Activated gamma-delta T cell treated with Interleukin-2 at 50 U/mL for 16 hours (primary cell): ENCODE measurements at places on chromosomes 5 and 9.
A peak's percentile ranks its signal among the peaks of the same experiment; 100 is the strongest.

- DNase-seq, result no peak
These were observed 32.7 kb downstream of the FAM13B start for GRCh38 chr5:138000102-138000723.

DNA sequence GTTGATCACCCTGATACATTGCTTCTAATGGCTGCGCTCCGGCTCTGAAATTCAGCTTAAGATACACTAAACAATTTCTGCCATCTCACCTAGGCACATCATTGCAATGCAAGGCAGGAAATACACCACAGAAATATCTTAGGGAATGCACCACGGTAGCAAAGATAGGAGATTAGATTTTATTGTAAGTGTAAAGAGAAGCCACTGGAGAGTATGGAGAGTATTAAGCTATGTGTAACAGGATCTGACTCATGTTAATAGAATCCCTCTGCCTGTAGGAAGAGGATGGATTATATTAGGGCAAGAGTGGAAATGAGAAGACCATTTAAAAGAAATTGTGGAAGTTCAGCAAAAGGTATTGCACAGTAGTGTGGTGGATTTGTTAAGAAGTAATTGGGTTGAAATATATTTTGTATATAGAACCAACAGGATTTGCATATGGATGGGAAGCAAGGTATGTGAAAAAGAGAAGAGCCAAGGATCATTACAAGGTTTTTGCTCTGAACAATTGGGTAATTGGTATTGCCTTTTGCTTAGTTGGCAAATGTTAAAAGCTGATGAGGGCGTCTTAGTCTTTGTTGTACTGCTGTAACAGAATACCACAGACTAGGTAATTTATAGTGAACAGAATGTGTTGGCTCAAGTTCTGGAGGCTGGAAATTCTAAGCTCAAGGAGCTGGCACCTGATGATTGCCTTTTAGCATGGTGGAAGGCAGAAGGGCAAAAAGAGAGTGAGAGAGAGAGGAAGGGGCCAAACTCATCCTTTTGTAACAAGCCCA is 636.1 kb downstream of the PSAT1 start:
- DNase-seq, result no peak

- no peak for DNase-seq
These were observed 11.7 kb upstream of the GADD45G start for GRCh38 chr9:89592963-89593726.

DNA sequence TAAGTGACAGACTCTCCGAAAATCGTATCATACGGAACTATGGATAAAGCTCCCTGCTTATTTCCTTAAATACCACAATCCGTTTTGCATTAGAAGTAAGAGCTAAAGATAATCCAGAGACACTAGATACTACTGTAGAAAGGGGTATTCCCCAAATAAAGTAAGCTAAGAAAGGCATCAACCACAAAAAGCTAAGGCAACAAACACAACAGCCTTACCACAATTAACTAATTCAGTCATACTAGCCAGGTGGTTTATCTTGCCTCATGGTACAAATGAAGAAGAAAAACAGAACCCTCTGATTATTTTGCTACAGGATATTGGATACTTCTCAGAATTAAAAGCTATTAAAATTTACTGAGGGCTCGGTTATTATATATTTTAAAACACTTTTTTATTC is 14.1 kb downstream of the ERP44 start:
- no peak for DNase-seq

- no peak for DNase-seq
These were observed 628 bp downstream of the HOMER1 start for GRCh38 chr5:79513308-79513703.

GRCh38 chr9:37337301-37337890 is 85.1 kb upstream of the GRHPR start:
- DNase-seq, result no peak

DNA sequence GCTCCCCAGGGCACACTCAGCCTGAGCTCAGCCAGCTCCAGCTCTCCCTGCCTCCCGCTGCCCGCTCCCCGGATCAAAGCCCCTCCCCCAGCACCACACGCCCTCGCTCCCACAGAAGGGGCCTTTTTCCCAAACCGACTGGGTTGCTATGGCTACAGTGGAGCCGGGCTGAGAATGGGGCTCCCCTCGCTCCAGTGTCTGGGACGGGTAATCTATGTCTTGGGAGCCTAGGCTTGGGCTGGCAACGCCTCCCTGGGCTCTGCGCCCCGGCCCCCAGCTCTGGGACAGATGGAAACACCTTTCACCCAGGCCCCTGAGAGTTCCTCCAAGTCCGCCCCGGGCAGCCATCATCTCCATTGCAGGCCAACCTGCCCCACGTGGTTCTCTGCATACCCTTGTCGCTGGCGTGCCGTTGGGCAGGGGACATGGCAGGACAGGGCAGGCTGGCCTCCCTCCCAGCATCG is 29.6 kb downstream of the NOTCH1 start:
- DNase-seq, result no peak

- no peak for DNase-seq
These were observed 124.3 kb downstream of the UGCG start for GRCh38 chr9:112020680-112021596.

GRCh38 chr5:132259069-132259851 is 1.8 kb downstream of the PDLIM4 start:
- no peak for DNase-seq

DNA sequence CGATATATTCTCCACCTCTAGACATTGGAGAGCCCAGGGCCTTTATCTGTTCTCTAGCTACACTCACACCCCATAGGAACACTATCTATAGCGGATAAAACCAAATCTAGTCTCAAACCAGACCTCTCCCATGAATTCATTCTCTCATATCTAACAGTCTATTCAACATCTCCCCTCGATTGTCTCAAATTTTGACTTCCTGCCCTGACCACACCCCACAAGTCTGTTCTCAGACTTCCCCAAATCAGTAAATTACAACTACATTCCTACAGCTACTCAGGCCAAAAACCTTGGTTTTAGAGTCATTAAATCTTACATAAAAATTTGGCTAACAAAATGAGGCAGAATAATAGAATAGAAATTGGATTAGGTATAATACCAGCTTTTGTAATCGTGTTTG is 12.5 kb upstream of the SLC1A3 start:
- DNase-seq, result no peak

DNA sequence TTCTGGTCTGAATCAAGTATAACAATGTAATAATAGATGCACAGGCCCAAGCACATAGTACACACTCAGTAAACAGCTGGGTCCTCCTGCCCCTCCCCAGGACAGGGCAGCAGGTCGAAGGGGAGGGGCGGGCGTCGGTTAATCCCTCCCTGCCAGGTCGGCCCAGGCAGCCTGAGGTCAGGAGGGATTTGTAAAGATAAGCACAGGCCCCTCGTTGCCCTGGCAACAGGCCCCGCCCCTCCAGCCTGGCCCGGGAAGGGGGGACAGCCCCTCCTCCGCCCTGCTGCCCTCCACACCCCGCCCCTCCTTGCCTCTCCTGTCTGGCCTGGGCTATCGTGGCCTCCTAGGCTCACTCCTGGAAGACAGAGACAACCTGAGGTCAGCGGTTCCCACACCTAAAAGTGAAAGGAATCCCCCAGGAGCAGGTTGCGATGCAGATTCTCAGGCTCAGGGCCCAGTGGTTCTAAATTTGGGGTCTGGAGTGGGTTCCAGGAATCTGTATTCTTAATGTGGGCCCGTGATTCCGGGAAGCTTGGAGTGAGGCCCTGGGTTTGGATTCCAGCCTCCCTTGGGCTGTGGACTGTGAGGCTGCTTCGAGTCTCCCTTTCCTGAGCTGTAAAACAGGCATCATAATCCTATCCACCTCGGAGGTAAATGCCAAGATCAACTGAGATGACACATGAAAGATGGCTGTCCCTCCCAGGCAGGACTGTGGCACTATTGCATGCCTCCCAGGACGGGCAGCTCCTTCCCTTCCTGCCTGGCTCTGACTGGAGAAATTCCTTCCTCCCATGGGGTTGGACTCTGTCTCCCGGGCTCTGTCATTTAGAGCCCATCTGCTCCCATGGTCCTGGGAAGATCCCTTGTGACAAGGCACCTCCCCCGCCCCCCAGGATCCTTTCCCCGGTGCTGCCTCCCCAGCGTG is 4.4 kb downstream of the CRB2 start:
- peak; percentile 23 for DNase-seq

- DNase-seq, result peak; percentile 12
These were observed 46.1 kb downstream of the DCP2 start for GRCh38 chr5:113022661-113023060.

GRCh38 chr5:8749556-8749955 is 796.3 kb downstream of the SEMA5A start:
- no peak for DNase-seq

DNA sequence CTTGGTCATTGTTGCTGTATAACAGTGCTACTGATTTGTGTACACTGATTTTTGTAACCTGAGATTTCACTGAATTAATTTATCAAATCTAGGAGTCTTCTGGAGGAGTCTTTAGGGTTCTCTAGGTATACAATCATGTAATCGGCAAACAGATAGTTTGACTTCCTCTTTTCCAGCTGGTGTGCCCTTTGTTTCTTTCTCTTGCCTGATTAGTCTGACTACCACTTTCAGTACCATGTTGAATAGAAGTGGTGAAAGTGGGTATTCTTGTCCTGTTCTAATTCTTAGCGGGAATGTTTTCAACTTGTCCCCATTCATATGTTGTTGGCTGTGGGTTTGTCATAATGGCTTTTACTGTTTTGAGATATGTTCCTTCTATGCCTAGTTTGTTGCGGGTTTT is 24.7 kb upstream of the RANBP6 start:
- no peak for DNase-seq

DNA sequence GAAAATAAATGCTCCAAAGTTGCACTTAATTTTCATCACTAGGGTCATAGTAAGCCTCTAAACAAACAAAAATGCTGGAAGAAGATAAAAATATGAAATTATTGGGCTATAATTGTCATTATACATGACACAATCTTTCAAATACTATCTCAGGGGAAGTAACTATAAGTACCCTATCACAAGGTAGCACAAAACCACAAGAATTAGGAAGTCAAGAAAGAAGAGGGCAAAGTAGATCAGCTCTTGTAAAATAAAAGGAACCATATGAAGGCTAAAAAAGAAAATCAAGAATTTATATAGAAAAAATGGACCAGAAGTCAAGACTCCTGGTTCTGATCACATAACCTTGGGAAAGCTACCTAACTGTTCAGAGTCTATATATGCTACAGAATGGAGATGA is 48.1 kb downstream of the DIAPH1 start:
- DNase-seq, result no peak

DNA sequence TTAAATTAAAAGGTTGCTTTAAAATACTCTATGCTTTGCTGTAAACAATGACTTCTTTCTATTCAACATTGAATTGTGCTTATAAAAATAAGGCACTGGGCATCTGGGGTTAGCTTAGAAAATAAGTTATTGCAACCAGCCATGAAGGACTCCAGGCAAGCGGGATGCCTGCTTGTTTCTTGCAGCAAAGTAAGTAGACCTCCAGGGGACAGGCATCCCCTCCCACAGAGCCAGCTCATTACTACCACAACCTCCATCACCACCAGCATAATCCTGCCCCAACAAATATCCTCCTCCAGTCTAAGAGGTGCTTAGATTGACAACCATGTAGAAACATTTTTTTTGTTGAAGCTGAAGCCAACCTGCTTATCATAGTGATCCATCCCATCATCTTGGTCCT is 190.4 kb downstream of the TARS1 start:
- no peak for DNase-seq

- DNase-seq, result no peak
These were observed 94.0 kb downstream of the COL5A1 start for GRCh38 chr9:134735441-134736175.

DNA sequence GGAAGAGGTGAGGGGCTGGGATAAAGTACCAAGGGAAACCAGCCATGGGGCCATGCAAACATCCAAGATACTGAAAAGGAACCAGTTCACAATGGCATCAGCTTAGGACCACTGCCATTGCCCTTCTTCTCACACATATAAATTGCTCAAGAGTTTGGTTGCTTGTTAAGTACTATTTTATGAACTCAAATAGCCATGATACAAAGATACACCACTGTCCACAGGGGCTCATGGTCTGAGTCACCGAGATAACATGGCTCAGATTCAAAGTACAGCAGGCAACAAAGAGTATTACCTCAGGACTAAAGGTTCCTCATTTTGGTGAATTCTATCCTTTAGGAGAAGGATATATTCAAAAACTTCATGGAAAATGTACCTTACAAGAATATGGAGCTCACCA is 55.6 kb downstream of the FANCC start:
- no peak for DNase-seq

- DNase-seq, result no peak
These were observed 465.7 kb upstream of the DMAC1 start for GRCh38 chr9:8265281-8265680.

GRCh38 chr5:159782995-159783300 is 133.3 kb upstream of the ADRA1B start:
- no peak for DNase-seq

DNA sequence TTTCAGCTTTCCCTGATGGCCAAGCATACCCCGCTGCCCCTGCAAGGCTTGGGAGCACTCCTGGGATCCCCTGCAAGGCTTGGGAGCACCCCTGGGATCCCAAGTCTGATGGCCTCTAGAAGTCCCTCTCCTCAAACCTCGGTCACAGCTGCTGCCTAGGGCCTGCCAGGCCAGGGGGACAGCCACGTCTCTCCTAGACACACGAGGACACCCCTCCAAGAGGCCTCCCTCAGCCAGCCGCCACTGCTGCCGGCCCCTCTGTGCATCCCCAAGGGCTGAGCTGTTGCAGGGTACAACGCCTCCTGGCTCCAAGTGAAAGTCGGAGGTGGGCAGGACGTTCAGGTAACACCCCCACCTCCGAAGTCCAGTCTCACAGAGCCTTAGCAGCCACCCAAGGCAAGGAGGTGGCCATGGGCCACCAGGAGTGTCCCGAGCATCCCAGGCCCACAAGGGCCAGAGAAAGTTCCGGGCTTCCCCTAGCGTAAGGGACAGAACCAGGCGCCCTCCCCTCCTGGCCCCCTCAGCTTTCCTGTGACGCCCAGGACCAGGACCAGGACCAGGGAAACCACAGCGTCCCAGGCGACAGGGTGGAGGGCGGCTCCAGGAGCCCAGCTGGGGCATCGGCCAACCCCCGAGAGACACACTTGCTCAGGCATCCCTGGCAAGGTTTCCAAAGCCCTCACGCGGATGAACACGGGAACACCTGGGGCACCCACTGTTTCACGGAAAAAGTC is 17.3 kb upstream of the SLC12A7 start:
- DNase-seq, result no peak

- no peak for DNase-seq
These were observed 555.3 kb upstream of the DAB2 start for GRCh38 chr5:39980056-39980455.

DNA sequence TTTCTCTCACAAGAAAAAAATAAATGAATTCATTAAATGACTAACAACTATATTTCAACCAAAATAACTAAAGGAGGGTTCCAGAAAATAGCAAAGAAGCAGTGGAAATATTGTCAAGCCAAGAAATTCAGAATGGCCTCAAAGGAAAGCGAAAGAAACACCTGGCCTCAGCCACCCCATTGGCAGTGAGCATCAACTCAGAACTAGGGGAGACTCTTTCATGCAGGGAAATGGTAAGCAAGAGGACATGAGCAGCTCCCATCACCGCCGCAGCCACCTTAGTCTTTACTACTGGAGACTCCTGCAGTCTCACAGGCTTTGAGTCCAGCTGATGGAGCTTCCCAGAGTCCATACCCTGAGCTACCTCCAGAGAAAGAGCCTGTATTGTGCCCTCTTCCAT is 343.9 kb upstream of the GRAMD2B start:
- DNase-seq, result no peak

- no peak for DNase-seq
These were observed 39.9 kb downstream of the ERP44 start for GRCh38 chr9:100058699-100059579.

- no peak for DNase-seq
These were observed 70.8 kb downstream of the MFAP3 start for GRCh38 chr5:154109416-154110106.
